ENCODE measurements at places on chromosomes 13 and 19.

- no peak for DNase-seq
These were observed 2.4 kb upstream of the ITGBL1 start for GRCh38 chr13:101449790-101450748.

DNA sequence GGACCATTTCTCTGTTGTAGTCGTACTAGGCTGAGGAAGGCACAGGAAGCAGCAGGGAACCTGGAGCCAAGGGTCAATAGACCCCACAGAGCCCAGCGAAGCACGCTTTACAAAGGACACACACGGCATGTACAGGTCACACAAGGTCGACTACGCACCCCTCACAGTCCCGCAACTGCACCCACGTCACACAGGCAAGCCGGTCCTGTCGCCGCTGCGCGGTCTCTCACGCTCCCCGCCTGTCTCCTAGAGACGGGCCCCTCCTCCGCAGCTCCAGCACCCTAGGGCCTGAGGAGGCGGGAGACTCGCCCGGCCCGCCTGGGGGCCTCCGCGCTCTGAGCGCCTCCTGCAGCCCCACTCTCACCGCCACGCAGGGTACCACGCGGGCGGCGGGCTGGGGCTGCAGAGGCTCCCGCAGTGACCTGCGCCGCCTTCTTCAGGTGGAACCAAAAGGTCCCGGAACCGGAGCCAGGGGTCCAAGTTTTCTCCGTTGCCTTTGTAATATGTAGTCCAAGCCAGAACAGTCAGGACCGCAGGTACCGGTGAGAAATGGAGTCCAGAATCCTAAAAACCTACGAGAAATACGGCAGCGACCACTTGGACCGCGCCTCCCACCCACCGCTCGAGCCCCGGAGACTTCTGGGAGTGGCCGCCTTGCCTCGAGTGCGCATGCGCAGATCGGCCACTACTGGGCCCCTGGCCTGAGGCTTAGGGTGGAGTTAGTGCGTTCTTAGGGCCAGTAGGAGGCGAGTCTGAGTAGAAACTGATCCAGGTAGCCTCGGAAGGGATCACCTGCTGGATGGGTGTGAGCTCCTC lies at the start of gene ZNF607:
TSS of gene ZNF607 (minus strand) at position 651 of the 816 bp plus-strand sequence. CDS start 8,143 bp downstream, outside the sequence.
- DNase-seq = peak; percentile 59

DNA sequence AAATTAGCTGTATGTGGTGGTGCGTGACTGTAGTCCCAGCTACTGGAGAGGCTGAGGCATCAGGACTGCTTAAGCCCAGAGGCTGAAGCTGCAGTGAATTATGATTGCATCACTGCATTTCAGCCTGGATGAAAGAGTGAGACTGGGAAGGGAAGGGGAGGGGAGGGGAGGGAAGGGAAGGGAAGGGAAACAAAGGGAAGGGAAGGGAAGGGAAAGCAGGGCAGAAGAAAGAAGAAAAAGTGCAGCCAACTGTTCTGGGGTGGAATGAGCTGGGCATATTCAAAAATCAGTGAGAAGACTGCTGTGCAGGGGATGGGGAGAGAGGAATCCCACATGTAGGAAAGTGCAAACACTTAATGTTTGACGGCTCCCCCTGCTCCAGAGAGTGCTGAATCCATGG lies 905.5 kb downstream of the UQCRFS1 start:
- no peak for DNase-seq

GRCh38 chr13:100254002-100254401 lies 165.1 kb downstream of the PCCA start:
- no peak for DNase-seq

DNA sequence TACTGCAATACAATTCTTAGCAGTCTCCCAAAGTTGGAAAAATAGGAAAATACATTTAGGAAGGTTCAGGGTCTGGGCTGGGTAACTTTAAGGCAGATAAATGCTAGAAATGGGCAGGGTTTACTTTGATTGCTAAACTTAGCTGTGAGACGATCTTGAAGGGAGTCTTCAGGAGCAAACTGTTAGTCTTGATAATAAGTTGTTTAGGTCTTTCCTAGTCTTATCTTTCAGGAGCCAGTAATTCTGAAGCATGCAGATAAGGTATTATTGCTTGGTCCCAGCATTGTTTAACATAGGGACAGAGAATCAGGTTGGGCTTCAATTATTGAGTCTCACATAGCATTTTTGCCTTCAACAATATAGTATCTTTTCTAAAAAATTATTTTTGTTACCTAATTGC lies 262.4 kb upstream of the MIR17HG start:
- DNase-seq = no peak

DNA sequence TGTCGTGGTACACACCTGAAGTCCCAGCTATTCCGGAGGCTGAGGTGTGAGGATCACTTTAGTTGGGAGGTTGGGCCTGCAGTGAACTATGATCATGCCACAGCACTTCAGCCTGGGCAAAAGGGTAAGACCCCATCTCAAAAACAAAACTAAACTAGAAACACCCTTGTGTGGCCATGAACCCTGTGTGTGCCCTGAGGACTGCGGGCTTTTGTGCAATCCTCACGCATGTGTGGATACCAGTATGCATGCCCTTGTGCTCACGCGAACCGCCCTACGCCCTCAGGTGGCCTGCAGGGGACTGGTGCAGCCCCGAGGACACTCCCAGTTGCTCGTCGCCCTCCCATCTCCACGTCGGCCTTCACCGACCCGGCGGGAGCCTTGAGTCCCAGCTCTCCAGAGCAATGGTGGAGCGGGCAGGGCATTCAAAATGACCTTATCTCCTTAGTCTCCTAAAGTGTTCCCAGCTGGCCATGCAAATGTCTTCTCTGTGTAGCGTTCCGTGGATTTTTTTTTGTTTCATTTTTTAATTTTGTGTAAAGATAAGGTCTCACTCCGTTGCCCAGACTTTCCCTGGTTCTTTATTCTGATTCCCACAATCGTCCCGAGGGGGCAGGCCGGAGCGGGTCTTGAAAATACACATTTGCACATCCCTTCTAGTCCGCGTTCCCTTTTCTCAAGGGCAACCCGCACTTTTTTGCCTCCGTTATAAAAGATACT lies 868 bp upstream of the EGLN2 start:
- DNase-seq = peak; percentile 59
